ENCODE measurements at places on chromosomes 2 and 18. TPM values are rescaled to one million over a fixed set of nuclear protein-coding genes. Genes with fewer than 3 reads are reported as not detected.

- DNase-seq: no peak
Measured at GRCh38 chr2:32423536-32423935, 66.7 kb downstream of the BIRC6 start.

- peak; percentile 3 for DNase-seq
Measured at GRCh38 chr18:28541276-28541930, 364.5 kb upstream of the CDH2 start.

GRCh38 chr18:56632070-56633022 is 6.0 kb downstream of the TXNL1 start:
- no peak for DNase-seq

- no peak for DNase-seq
Measured at GRCh38 chr2:1634681-1635341, 109.5 kb downstream of the PXDN start.

- no peak for DNase-seq
Measured at GRCh38 chr18:75185460-75185859, 23.5 kb downstream of the PTGR3 start.

DNA sequence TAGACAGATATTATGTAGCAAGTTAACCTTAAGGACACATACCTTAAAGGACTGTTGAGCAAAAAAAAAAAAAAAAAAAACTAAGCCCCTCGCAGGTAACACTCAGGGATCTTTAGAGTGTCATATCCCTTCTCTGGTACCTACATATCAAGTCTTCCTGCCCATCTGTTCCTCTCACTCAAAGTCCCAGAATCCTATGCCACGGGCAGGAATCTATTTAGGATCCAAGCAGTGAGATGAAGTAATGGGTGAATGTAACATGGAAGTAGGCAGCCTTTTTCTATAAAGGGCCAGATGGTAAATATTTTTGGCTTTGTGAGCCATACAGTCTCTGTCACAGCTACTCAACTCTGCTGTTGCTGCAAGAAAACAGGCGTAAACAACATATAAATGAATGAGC is 496.7 kb downstream of the STK39 start:
- no peak for DNase-seq

CRYBA2 gene
- total RNA-seq: not detected

ANKRD53 gene
- total RNA-seq: 0.66 TPM

PRADC1 gene
- 30.7 TPM for total RNA-seq

All from HFFc6 (cell line).